ENCODE measurements at places on chromosomes 2 and 18.
A peak's percentile ranks its signal among the peaks of the same experiment; 100 is the strongest.

- DNase-seq, result no peak
These were observed 96.4 kb downstream of the USP40 start for GRCh38 chr2:233470011-233470687.

- no peak for DNase-seq
These were observed 552.8 kb upstream of the NRP2 start for GRCh38 chr2:205129531-205129930.

- DNase-seq, result no peak
These were observed 680.6 kb upstream of the FANCL start for GRCh38 chr2:58921676-58922075.

- no peak for DNase-seq
These were observed 16.5 kb downstream of the RNF149 start for GRCh38 chr2:101291973-101292372.

DNA sequence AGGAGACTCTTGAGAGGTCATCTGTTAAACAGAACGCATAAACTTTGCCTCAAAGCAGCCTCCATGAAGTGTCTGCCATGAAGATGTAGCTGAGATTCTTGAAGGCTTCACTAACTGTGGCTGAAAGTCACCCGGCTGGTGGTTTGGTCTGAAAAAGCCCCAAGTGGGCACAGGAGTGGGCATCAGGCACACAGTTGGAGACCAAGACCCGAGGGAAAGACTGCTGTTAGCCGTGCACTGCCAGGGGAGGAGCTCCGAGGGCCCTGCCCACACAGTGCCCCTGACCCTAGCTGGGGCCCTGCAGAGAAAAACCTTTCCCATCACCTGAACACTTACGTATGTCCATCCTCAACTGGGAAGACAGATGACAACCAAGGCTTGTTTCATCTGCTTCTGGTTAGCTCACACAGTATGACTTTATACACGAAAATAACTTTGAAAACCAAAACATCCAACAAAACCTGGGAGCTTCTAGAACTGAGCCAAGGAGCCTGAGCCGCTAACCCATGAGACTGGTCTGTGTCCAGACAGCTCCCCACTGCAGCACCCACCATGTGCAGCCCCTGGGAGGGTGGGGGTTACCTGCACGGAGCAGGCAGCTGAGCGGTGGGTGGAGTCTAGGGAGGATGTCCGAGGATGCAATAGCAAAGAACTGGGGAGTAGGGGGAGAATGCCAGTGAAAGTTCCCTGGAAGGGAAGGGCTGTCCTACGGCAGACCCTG is 15.4 kb downstream of the HJURP start:
- no peak for DNase-seq

GRCh38 chr2:171889808-171890207 is 4.2 kb downstream of the SLC25A12 start:
- DNase-seq, result no peak

DNA sequence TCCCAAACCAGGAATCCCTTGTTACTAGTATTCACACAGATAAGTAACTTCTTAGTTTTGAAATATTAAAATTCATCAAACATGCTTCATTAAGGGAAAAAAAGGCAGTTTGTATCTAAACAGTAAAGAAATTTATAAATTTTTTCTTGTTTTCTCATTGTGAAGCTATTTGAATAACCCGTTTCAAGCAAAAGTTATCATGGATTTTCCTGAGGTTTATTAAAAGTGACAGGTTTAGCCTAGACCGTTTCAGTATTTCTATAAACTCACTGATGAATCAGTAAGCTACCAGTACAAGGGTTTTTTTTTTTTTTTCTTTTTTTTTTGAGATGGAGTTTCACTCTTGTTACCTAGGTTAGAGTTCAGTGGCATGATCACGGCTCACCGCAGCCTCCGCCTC is 20.0 kb downstream of the ZNF532 start:
- DNase-seq, result no peak

- no peak for DNase-seq
These were observed 29.4 kb downstream of the ACKR3 start for GRCh38 chr2:236599059-236599458.

GRCh38 chr2:16117791-16118610 is 177.7 kb downstream of the MYCN start:
- DNase-seq, result no peak

- no peak for DNase-seq
These were observed 33.0 kb upstream of the PPP1R1C start for GRCh38 chr2:181952404-181953226.

GRCh38 chr2:70748002-70748784 is 19.8 kb downstream of the ADD2 start:
- DNase-seq, result no peak

DNA sequence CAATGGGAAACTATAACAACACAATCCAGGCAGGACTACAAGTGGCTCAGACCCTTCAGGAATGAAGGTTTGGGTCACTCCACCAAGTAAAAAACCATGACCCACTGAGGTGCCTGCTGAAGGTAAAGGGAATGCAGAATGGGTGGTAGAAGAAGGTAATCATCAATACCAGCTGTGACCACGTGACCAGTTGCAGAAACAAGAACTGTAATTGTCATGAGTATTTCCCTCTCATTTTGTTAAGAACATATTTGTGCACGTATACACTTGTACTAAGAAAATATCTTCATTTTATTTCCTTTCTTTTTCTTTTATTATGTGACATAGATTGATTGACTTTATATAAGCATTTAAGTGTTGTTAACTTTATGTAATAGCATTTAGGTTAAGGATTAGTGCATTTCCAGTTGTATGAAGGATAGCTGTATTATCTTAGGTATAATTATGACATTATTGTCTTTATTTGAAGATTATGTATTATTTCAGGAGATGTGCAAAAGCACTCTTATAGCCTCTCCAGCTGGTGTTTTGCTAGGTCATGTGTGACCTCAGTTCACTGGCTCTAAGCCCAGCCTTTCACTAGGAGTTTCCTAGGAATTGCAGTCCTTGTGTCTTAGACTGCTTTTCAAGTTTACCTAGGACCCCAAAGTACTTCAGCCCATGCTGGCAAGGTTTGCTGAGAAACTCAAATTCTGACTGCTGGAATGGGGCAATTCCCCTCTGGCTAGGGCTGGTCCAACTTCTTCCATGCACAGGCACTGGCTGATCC is 125.7 kb upstream of the DPP10 start:
- DNase-seq, result no peak

DNA sequence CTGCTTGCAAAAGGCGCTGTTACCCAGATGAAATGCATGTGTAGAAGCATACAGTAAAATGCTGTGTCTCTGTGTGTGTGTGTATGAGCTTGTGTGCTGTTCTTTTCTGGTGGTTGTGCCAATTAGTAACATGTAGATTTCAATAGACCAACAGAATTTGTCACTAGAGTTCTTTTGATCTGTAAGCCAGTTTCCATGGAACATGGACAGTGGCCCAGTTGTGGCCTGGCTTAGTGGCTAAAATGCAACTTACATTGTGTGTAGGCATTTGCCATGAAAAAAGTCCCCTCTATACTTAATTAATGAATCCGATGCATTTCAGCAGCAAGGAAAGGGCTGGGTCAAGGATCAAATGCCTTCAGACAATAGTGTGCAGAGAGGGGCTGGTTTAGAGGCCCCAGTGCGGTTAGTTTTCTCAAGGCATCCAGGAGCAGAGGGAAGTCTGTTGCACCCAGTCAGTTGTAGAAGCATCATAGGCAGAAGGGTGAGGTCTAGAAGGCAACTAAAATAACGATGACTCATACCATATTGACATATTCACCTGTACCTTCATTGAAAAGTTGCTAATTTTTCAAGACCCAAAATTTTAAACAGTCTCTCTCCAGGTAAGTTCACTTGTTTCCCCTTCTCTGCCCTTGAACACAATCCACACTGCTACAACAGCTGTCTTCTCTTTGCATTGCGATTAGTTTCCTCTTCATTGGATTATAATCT is 366.9 kb upstream of the SPRED2 start:
- no peak for DNase-seq

DNA sequence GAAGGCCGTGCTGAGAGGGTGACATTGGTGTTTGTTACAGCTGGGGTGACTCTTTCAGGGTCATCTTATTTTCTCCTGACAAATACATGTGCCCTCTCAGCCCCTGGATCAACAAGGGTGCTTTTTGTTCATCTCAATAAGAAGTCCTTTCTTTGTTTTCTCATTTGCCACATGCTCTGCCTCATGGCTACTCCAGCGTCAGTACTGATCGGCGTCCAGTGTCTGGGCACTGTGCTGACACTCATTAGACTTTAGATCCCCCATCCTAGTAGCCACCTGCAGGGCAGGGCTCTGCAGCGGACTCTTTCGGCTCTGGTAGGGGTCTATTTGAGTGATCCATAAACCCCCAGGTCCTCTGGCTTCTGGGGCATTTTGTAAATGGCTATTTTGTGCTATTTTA is 38.4 kb downstream of the NPPC start:
- no peak for DNase-seq

GRCh38 chr2:215831296-215831913 is 181.9 kb downstream of the MREG start:
- no peak for DNase-seq

GRCh38 chr2:112793449-112793978 is 9.2 kb upstream of the IL1A start:
- no peak for DNase-seq

DNA sequence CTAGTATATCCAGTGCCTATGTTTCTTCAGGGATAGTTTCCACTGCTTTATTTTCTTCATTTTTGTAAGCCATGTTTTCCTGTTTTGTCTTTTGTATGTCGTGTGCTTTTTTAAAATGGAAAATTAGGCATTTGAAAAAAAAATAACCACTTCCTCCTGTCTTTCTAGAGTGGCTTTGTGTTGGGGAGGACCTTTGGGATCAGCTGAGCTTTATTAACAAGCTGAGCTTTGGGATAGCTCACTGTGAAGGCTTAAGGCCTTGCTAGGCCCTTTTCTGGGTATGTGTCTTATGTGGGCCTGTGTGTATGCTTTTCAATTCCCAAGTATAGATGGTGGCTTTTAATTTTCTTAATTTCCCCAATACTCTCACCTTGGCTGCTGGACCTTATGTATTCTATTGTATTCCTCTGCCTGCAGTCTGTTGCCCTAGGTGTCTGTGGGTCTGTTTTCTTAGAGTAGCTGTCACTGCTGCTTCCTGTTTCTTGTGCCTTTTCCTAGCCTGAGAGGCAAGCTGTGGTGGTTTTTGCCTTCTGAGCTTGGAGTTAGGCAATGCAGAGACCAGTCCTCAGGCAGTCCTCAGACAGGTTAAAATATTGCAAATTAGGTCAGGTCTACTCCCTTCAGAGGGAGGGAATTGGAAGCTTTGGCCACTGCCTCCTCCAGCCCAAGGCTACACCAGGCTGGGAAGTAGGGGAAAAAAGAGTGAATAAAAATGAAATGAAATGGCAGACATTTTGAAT is 134.7 kb downstream of the LDLRAD4 start:
- no peak for DNase-seq

DNA sequence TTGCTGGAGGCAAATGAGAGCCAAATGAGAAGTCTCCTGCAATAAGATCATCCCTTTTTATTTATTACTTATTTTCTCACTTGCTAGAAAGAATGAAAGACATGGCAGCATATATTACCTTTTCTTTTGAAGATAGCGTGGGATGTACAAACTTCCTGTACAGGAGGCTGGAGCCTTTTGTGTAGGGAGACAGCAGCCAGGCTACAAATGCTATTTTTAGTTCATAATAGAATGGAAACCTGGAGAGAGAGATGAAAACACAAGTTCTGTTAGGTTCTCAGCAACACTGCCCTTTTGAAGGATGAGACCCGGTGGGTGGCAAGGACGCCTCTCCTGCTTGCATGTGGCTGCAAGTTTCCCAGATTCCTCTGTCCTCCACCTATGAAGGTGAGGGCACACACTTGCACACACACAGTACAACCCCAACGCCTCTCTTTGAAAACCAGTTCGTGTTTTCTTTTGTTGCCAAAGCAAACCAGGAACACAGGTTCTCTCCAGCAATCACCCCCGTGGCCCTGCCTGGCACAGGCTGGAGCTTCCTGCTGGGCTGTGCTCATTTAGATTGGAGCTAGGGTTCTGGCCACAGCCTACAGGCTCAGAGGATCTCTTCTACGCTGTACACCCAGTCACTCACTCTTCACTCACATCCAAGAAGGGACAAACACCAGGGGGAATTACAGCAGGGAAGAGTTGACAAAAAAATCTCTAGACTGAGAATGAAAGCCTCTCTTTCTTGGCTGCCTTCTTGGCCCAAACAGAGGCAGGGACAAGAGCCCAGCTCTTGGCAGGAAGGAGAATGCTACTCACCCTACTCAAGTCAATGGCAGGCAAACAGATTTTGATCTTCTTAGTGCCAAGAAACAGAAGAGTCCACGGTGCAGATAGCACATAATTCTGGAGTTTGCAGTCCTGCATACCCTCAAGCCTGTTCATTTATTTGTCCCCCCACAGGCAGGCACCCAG is 55.6 kb downstream of the MRPL35 start:
- DNase-seq, result no peak

DNA sequence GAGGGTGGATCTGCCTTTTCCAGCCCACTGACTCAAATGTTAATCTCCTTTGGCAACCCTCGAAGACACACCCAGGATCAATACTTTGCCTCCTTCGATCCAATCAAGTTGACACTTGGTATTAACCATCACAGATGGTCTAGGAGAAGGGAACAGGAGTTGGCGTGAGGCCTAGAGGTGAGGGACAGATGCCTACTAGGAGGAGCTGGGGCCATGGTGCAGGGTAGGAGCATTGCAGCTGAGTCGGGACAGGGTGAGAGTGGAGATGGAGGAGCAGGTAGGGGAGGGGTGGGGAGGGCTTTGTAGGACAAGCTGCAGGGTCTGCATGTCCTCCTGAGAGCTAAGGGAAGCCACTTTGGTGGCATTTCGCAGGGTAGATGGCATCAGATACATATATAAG is 140.0 kb downstream of the VAPA start:
- DNase-seq, result no peak

GRCh38 chr2:120269076-120269744 is 16.6 kb downstream of the RALB start:
- DNase-seq, result no peak

GRCh38 chr18:2570772-2571199 is 519 bp downstream of the METTL4 start:
- peak; percentile 48 for DNase-seq

DNA sequence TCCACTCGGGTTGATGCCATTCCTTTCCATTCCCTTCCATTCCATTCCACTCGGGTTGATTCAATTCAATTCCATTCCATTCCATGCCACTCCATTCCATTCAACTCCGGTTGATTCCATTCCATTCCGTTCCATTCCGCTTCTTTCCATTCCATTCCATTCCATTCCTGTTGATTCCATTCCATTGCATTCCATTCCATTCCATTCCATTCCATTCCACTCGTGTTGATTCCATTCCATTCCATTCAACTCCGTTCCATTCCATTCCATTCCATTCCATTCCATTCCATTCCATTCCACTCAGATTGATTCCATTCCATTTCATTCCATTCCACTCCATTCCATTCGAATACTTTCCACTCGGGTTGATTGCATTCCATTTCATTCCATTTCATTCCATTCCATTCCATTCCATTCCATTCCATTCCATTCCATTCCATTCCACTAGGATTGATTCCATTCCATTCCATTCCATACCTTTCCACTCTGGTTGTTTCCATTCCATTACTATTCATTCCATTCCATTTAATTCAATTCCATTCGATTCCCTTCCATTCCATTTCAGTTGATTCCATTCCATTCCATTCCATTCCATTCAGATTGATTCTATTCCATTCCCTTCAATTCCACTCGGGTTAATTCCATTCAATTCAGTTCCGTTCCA is 1141.8 kb downstream of the RPIA start:
- no peak for DNase-seq

GRCh38 chr2:173929441-173929840 is 35.7 kb downstream of the SP3 start:
- DNase-seq, result no peak

- no peak for DNase-seq
These were observed 657.3 kb upstream of the PIK3C3 start for GRCh38 chr18:41297740-41298139.

- no peak for DNase-seq
These were observed 107.4 kb downstream of the POLR1A start for GRCh38 chr2:85998071-85998991.

All from D721Med (cell line).